ENCODE measurements at places on chromosomes 3 and 15.

GRCh38 chr3:101702726-101703125 lies 16.2 kb upstream of the RPL24 start:
- no peak for DNase-seq

DNA sequence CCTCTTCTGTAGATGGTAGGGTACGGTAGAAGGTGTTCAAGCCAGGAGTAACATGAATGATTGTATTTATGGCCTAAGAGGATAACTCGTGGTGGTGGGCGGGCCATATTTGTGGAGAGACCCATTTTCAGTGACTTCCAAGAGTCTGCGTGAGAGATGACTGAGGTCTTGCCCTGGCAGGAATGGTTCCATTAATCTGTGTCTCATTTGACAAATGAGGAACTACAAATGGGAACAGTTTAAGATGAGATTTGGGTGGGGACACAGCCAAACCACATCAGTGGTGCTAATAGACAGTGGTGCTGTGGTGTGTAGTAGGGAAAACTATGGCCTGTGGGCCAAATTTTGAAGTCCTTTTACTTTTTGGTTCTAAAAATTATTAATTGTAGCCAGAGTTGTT lies 47.1 kb downstream of the FLNB start:
- DNase-seq: no peak

GRCh38 chr3:24048843-24049242 lies 103.8 kb downstream of the NR1D2 start:
- DNase-seq: no peak

DNA sequence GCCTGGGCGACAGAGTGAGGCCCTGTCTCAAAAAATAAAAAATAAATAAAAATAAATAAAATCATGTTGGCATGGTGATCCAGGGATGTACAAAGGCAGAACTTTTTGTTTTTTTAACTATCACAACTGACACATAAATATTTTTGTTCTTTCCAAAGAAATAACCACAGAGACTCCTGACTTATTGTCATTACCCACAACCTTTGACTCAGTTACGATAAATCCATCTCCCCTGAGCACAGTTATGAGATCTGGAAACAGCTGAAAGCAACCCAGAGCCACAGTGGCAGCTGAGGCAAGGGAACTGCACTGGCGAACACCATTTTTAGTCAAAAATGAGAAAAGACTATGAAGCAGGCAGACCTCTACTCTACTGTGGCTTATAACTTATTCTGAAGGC lies 24.0 kb downstream of the OSBPL10 start:
- no peak for DNase-seq

DNA sequence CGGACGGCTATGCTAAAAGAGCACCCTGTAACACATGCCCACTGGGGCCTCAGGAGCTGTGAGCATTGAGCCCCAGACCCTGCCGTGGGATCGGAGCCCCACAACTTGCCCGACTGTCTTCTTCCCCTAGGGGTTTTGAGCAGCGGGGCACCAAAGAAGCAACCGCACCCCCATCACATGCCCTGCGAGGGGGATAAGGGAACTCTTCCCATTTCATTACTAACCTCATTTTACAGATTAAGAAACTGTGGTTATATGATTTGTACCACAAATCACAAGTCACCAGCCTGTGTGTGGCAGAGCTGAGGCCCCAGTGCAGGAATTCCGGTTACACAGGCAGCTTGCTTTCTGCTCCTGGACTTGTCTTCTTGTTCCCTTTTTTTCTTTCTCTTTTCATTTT lies 86.2 kb downstream of the CD47 start:
- no peak for DNase-seq

Data from CD4-positive, alpha-beta T cell treated with Interleukin-2 at 100 ng/mL for 4 hours (primary cell).